KBM-7 (cell line): ENCODE measurements at places on chromosomes 11 and 22.

- peak; percentile 96 for DNase-seq
Observed at GRCh38 chr11:78292109-78292803, 103.5 kb downstream of the USP35 start.

DNA sequence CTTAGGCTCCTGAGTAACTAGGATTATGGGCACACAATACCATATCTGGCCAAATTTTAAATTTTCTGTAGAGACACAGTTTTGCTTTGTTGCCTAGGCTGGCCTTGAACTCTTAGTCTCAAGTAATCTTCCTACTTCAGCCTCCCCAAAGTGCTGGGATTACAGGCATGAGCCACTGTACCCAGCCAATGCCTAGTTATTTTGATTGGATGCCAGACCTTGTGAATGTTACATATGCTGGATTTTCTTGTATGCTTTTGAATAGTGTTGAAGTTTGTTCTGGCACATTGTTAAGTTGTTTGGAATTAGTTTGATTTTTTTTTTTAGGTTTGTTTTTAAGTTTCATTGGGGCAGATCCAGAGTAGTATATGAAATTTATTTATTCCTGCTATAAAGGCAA lies 110.7 kb upstream of the ANO5 start:
- no peak for DNase-seq

- no peak for DNase-seq
Observed at GRCh38 chr11:18367431-18367830, 26.9 kb upstream of the LDHA start.

DNA sequence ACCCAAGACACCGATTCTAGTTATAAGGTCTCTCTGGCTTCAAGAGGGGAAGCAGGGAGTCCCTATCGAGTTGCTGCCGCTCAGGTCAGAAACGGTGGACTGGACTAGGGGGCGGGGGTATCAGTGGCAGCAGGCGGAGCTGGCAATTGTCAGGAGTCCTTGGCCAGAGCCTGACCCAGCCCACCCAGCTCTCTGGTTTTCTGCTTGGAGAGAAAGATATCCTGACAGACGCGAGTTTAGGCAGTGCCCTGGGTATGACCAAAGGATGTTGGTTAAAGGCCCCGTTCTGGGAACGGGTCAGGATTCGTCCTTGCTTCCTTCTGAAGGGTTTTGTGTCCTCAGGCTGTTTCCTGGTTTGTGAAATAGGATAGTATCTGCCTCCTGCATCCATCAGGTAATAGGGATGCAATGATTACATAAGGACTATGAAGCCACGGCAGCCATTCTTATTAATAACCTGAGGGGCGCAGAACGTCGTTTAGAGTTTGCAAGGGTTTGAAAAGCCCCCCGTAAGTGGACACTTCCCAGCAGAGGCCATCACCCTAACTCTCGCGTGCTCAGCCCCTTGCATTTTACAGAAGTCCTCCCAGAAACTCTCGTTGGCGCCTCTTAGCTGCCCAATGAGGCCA lies 700 bp upstream of the DEPDC5 start:
- peak; percentile 63 for DNase-seq

DNA sequence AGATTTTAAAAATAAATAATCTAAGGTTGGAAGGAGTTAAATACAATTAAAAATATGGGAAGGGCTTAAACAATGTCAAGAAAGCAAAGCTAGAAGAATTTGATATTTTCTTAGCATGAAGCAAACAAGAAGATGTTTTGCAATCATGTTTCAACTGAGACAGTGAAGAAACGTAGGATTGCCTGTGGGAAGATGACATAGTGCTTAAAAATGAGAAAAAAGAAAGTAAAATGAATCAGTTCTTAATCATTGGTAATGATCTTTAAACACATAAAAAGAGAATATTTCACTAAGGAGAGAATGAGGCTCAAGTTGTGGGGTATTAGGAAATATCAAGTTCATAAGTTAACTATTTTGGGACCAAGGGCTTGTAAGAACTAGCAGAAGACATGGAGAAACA lies 855.0 kb downstream of the METTL15 start:
- DNase-seq, result no peak

GRCh38 chr11:62592989-62593421 lies 1.7 kb upstream of the TUT1 start:
- DNase-seq, result no peak

- DNase-seq, result no peak
Observed at GRCh38 chr22:32352681-32353080, 5.0 kb upstream of the RFPL3 start.

- DNase-seq, result no peak
Observed at GRCh38 chr11:72232260-72233055, 7.9 kb downstream of the INPPL1 start.

- no peak for DNase-seq
Observed at GRCh38 chr11:105923807-105924206, 98.2 kb downstream of the MSANTD4 start.

GRCh38 chr11:131064373-131064991 lies 148.2 kb upstream of the SNX19 start:
- peak; percentile 57 for DNase-seq

DNA sequence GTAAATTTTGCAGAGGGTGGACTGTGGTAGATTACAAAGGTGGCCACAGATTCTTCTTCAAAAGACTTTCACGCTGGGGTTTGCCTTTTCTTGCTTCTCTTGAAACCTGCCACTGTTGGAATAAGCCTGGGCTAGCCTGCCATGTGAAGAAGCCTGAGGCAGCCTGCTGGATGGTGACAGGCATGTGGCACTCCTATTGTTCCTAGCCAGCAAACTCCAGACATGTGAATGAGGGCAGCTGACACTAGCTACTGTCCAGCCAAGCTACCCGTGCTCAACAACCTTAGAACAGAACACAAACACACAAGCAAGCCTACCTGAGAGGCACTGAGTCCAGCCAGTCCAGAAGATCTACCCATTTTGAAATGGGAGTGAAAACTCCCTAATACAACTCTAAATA lies 322.7 kb upstream of the LARGE1 start:
- DNase-seq, result no peak

- no peak for DNase-seq
Observed at GRCh38 chr11:114319716-114320328, 23.6 kb downstream of the NNMT start.

DNA sequence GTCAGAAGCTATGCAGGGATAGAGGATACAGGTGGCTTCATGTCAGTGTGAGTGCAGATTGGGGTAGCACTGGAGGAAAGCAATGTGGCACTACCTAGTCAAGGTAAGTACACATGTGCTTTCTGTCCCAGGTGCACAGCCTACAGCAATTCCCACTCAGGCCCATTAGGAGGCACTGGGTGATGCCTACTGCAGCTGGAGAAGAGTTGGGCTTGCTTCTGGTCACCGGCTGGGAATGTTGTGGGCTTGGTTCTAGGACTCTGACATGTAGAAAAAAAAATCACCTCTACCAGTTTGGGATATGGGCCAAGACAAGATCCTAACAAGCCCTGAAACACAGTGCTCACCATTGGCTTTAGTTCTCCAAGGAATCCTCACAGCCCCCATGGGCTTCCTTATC lies 69.7 kb downstream of the TENM4 start:
- no peak for DNase-seq

DNA sequence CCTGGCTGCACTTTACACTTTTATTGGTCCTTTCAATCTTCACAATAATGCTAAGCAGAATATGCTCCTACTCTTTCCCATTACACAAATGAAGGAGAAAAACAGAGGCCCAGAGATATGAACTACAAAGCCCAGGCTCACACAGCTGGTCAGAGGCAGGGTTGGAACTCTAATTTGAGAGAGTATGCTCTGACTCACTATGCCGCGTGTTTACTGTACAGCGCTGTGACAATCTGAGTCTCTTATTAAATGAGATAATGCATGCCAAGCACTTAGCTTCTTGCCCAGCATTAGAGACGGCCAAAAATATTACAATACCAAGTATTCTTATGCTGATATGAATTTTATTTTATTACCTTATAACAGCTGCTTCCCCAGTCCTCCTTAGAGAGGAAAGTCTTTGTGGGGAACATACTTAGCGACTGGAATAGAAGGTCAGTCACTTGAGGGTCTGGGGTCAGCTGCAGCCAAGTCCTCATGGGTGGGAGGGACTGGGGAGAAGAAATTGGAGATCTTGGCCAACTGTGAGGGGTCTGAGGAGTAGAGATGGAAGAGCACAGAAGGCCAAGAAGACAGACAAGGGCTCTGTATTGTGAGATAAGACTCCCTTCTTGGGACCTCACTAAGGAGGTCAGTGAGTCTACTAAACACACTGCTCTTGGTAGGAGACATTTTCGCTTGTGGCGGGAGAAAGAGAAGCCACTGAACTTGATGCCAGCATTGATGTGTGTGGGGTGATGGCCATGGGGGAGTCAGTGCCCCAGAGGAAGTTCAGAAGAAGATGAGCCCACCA lies 150.8 kb upstream of the TIMP3 start:
- DNase-seq, result no peak

DNA sequence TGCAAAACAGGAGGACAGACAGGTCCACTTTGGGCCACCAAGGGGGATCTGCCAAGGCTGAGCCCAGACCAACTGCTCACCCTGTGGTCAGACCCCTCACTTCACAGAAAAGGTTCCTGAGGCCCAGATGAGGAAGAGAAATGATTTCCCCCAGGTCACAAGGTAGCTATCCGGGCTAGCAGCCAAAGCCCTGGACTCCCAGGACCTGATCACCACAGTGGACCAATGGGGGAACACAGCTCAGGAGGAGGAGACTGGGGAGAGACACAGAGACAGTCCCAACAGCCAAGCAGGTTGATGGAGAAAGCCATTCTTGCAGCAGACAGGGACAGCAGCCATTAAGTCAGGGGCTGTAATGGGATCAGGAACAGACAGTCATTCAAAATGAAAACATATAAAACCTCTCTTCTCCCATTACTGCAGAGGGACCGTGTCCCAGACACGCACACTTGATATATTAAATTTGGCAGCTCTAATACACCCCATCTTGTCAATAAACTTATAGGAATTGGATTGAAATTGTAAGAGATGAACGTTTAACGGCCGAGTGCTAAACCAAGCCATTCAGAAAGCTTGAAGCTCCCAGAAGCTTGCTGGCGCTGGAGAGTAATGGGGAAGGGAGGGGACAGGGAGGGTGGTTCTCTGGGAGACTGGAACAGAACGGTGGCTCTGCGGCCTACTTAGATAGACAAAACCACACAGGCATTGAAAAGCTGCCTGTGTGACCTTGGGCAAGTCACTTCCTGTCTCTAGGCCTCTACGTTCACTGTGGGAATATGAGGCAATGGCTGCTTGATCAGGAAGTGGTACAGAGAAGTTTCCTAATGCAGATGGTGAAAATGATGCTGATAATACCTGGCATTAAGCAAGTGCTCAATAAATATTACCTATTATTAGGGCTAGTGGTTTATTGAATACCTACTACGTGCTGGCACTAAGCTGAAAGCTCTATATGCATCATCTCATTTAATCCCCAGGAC lies 16.0 kb downstream of the ZMAT5 start:
- DNase-seq, result peak; percentile 50

- peak; percentile 89 for DNase-seq
Observed at GRCh38 chr22:46373921-46374662, 38.6 kb downstream of the TRMU start.

DNA sequence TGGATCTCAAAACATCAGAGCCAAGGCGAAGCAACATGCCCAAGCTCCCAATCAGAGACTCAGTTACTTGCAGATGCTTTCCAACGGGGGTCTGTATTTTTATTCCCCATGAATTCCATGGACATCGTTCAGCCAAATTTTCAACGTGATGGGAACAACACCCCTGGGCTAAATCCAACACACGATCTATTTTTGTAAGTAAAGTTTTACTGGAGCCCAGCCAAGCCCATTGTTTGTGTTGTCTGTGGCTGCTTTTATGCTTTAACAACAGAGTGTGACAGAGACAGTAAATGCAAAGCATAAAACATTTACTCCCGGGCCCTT lies 33.7 kb downstream of the SLC5A1 start:
- DNase-seq, result no peak

- DNase-seq, result peak; percentile 69
Observed at GRCh38 chr11:31366795-31367194, 2.7 kb downstream of the DCDC1 start.

GRCh38 chr11:104015649-104016415 lies 20.6 kb upstream of the DDI1 start:
- DNase-seq, result no peak

DNA sequence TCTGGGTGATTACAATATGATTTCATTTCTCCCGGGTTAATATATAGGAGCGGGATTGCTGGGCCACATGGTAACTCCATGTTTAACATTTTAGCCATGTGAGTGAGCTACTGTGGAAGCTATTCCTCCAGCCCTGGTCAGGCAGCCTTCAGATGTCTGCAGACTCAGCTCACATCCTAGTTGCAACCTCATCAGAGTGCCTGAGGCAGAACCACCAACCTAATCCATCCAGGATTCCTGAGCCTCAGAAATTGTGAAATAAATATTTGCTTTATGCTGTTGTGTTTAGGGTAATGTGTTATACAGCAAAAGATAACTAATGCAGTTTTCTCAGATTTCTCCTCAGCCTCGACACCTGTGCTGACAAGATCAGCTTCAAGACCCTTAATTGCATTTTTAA lies 676.8 kb downstream of the OPCML start:
- no peak for DNase-seq

- no peak for DNase-seq
Observed at GRCh38 chr11:134757633-134758032, 345.6 kb upstream of the B3GAT1 start.

DNA sequence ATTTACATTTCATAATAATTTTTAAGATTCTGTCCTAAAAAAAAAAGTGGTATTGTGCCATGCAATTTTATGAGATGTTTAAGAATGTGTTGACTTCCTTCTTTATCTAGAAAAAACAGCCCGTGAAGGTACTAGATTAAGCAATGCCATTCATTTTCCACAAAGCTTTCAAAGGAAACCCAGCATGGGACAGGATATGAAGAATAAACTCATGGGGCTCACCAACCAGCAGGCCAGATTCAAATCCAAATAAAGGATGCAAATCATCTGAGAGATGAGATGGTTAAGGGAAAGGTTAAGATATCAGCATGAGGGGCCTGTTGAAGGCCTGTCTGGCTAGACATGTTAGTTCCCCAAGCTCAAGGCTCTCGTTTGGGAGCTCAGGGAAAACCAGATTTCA lies 199.1 kb downstream of the SWAP70 start:
- peak; percentile 51 for DNase-seq

DNA sequence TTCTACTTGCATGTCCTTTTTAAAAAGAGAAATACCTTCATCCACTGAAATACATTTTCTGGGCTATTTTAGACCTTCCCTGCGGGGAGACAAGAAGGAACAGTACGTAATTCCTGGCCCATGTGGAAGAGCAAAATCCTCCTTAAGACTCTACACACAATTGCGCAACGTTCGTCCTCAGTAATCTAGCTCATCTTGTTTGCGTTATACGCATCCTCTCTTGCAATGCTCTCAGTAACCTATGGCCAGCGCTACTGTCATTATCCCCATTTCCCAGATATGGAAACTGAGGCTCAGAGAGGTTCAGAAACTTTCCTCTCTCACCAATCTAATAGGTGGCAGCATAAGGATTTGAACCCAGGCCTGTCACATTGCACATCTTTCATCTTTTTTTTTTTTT lies 54.6 kb downstream of the RPUSD4 start:
- DNase-seq, result no peak

DNA sequence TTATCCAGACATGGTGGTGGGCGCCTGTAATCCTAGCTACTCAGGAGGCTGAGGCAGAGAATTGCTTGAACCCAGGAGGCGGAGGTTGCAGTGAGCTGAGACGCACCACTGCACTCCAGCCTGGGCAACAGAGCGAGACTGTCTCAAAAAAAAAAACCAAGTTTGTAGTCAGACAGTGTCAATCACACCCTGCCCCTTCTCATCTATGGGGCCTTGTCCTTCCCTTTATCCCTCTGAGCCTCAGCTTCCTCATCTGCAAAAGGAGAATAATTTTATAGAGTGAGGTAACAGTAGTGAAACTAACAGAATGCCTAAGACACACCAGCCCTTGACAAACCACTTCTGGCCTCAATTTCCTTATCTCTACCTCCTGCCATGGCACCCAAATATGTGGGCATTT lies 10.7 kb downstream of the BCL9L start:
- peak; percentile 69 for DNase-seq
